Activated CD4-positive, CD25-positive, alpha-beta regulatory T cell treated with anti-CD3 and anti-CD28 coated beads, Interleukin-2, amount 50 U/mL, for 72 hours (primary cell): ENCODE measurements at places on chromosomes 13 and 19.

GRCh38 chr13:52127378-52127777 lies 1.5 kb downstream of the NEK5 start:
- DNase-seq, result no peak

GRCh38 chr13:48221686-48222187 lies 11.3 kb upstream of the ITM2B start:
- no peak for DNase-seq

- no peak for DNase-seq
Observed at GRCh38 chr19:52542984-52543664, 15.7 kb downstream of the ZNF808 start.

GRCh38 chr13:50123002-50123401 lies 107.8 kb downstream of the KCNRG start:
- no peak for DNase-seq

DNA sequence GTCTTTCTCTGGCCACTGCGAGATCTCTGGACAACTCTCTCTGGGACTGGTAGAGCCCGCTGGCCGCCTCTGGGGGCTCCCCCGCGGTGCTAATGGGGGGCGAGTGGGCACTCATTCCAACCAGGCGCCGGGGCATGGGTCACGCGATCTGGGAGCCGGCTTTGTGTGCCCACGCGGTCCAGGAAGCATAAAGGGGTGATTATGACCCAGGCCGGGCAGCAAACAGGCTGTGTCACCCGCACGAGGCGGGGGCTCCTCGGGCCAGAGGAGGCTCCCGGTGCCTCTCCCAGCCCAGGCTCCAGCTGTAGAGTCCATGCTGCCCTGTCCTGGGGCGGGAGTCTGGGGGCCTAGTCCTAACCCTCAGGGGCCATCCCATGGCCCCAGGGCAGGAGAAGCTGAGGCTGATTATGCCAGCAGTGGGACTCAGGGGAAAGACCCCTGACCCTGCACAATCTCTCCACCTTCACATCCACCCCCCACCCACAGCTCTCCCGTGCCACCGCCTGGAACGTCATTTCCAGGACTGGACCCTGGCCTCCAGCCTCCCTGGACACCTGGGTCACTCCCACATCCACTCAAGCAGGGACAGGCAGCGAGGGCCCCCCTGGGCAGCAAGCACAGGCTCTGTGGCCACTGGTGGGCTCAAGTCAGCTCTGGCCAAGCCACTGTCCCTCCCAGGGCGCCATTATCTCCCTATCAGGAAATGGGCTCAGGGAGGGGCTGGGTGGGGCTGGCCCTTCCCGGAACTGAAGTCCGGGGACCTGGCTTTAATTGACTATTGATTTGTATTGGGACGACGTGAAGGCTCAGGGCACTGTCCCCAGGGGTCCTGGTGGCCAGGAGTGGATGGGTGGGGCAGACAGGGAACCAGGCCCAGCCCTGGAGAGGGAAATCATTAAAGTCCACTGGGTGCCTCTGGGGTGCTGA lies 50.0 kb downstream of the PTPRS start:
- DNase-seq, result no peak

DNA sequence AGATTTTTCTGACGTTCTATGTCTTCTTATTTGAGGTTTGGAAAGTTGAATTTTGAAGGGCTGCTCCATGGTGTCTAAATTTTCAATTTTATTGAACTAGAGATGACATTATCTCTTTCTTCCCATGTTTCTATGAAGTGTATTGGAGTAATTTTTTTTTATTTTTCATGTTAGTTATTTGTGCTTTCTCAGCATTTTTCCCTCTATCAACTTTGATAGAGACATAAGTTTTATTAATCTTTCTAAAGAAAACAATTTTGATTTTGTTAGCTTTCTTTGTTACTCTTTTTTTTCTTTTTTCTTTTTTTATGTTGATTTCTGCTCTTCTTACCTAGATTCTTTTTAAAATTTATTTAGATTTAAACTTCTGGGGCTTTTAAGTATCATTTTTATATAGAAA lies 1694.8 kb downstream of the PCDH9 start:
- no peak for DNase-seq

GRCh38 chr13:66069570-66069969 lies 1160.6 kb downstream of the PCDH9 start:
- DNase-seq, result no peak

DNA sequence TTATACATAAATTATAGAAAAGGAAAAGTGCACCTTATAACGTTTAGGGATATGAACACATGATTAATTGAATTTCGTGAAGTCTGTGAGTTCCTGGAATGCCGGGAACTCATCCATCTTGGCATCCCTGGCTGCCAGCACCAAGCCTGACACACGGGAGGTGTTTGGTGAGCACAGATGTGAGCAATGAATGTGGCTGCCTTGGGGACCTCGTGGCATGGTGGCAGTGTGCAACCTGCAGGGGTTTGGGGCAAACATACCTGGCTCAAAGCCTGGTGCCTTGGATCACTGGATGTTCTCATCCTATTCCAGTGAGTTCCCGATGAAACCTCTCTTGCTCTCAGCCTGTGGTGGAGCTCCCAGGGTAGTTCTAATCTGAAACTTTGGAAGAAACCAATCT lies 10.4 kb upstream of the MAP2K2 start:
- no peak for DNase-seq
